ENCODE measurements at places on chromosomes 7 and 10.

GRCh38 chr10:4270116-4270515 is 485.1 kb upstream of the KLF6 start:
- peak; percentile 82 for DNase-seq

DNA sequence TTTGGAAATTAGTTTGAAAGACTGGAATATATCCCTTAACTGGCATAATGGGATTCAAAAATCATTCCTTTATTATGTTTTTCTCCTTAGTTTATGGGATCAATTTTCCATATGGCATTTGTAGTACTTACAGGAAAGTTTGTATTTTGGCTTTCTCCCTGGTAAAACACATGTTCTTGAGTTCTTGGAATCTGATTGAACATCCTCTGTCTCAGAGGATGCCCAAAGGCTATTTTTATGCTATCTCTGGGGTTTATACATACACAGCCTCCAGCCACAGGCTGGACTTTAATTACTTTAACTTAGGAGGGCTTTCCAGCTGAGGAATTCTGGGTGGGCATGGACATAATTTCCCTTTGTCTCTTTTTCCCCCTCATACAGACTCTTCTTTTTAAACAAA is 236.4 kb downstream of the HGF start:
- DNase-seq, result no peak

- DNase-seq, result peak; percentile 91
These were observed 234.5 kb downstream of the AHR start for GRCh38 chr7:17532861-17533404.

- no peak for DNase-seq
These were observed 60.6 kb upstream of the AKR1C1 start for GRCh38 chr10:4902571-4903011.

- DNase-seq, result no peak
These were observed 823.5 kb upstream of the POM121L12 start for GRCh38 chr7:52211930-52212329.

DNA sequence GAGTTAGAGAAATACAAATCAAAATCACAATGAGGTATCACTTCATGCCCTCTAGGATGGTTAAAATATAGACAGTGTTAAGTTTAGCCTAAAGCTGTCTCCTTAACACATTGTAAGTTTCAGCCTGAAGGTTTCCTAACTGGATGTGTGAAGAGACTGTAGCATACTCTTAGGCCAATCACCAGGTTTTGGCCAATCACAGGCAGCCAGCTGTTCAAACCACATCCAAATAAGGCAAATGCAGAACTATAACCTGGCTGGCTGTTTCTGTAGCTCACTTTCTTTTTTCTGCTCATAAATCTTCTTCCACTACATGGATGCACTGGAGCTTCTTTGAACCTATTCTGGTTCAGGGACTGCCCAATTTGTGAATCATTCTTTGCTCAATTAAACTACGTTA is 19.7 kb downstream of the ESYT2 start:
- DNase-seq, result peak; percentile 92

DNA sequence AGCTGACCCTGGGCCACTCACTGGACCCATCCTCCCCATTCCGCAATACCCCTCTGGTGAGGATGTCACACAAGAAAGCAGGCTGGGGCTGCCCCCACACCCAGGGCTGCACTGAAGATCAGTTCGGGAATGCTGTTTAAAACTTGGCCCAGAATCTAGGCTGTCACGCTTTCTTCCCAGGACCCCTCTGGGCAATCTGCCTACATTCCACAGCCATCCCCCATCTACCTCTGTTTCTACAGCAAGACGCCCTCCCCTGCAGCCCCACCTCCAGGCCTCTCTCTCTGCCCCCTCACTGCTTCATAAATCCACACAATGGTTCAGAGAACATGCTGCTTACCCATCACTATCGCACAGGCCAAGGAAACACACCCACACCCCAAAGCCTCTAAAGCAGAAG is 36.1 kb downstream of the XPNPEP1 start:
- no peak for DNase-seq

DNA sequence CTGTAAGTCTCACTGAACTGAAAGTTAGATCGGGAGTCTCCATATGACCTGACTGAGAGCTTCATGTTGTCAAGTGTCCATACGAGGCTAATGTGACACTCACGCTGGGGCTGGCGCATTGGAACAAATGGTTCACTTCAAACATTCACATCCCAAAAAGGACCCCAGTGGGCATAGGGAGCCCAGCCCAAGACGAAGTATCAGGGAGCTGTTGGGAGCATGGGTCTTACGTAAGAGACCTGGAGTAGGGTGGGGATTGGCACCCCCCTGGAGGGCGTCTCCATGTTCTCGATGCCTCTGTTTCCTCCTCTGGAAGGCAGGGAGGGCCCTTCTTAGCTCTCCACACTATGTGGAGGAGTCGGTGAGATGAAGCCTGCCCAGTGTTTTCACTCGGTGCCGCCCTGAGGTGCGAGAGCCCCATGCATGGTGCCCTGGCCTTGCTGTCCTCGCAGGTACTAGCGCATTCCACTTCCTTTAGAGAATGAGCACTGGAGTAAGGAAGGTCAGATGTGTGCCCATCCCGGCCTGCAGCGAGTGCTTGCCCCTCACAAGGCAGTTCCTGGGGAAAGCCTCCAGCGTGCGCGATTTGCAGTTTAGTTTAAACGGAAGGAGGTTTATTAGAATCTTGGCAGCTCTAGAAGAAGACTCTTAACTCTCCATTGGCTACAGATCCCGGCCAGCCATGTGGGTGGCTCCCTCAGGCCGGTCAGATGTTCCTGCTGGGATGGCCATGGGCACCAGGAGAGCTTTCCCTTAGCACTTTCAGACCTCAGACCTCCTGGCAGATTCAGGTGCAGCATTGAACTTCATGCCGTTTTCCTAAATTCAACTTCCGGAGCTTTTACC is 64.4 kb downstream of the PTPRE start:
- no peak for DNase-seq

GRCh38 chr10:129038522-129038921 is 428.5 kb upstream of the MGMT start:
- no peak for DNase-seq

GRCh38 chr10:83469728-83470331 is 669.5 kb upstream of the GHITM start:
- no peak for DNase-seq

DNA sequence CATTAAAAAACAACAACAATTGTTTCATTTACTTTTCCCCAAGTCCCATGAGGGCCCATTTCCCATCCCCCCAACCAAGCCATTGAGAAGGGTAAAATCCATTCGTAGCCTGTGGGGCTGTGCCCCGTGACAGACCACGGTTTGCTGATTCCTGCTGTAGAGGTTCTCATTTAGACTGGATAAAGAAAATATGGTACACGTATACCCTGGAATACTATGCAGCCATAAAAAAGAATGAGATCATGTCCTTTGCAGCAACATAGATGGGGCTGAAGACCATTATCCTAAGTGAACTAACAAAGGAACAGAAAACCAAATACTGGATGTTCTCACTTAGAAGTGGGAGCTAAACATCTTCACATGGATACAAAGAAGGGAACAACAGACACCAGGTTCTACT is 44.9 kb downstream of the ZNF783 start:
- no peak for DNase-seq

- no peak for DNase-seq
These were observed 23.9 kb downstream of the STRIP2 start for GRCh38 chr7:129458171-129458570.

GRCh38 chr10:21385996-21386585 is 139.4 kb downstream of the SKIDA1 start:
- DNase-seq, result no peak

- peak; percentile 43 for DNase-seq
These were observed 135.9 kb downstream of the ITGB8 start for GRCh38 chr7:20466543-20467021.

- no peak for DNase-seq
These were observed 68.6 kb upstream of the GDF10 start for GRCh38 chr10:47231414-47231813.

GRCh38 chr10:112791447-112791846 is 158.6 kb upstream of the TCF7L2 start:
- DNase-seq, result no peak

DNA sequence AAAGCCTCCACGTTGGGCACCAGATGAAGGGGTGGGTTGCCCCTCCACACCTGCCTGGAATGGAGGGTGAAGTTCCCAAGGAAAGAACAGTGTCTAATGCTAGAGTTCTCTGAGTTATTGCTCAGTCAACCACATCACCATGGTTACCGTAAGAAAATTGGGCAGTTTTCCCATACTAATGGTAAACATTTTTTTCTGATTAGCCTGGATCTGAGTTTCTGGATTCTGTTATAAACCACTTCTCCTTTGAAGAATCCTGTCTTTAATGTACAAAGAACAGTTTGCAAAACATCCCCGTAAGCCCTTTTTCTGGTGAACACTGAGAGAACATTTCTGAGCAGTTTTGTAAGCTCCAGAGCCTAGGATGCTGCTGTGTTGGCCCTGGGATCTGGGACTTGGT is 45.5 kb downstream of the ABCC2 start:
- no peak for DNase-seq

Measured in MV-4-11 (cell line).